Amygdala (tissue), 56 donors: ENCODE measurements at places on chromosomes 4 and X.

GRCh38 chrX:108132876-108133275 lies 41.3 kb downstream of the ATG4A start:
- no peak for DNase-seq

DNA sequence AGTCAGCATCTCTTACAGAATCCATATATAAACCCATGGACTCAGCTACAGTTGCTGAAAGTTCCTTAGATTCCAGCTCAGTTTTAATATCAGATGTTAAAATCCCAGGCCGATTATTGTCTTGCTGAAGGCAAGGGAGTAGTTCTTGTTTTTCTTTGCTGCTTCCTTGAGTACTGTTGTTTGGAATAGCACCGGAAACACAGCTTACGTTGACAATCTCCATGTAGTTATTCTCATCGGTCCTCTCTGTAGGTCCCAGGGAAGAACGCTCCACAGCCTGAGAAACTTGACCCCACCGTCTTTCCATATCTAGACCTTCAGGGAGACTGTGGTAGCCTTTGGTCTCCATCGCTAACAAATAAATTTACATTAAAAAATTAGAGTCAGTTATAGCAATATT lies 5.7 kb downstream of the NR3C2 start:
- no peak for DNase-seq

GRCh38 chrX:16196829-16197228 lies 29.5 kb downstream of the MAGEB17 start:
- no peak for DNase-seq

- no peak for DNase-seq
These were observed 45.5 kb downstream of the PSAPL1 start for GRCh38 chr4:7389101-7389701.

DNA sequence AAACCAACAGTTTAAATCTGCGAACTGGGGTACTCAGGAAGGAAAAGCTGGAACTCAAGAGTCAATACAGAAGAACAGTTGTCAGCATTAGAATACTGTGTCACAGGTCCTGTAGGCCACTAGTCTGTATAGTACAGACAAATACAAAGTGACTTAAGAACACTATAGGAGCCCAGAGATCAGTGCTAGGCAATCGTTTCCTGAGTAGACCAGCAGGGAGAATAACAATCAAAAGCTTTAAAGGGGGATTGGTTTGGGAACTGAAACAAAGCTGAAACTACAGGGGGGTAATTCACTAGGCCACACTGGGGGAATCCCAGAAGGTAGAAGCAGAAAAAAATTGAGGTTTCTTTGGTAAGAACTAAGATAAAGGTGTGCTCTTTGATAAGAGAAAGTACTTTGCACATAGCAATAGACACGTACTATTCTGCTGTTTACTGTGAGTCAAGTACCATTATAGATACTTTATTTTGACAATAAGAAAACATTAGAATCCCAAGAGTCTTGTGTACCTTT lies 339.7 kb downstream of the PCDH19 start:
- DNase-seq = no peak

DNA sequence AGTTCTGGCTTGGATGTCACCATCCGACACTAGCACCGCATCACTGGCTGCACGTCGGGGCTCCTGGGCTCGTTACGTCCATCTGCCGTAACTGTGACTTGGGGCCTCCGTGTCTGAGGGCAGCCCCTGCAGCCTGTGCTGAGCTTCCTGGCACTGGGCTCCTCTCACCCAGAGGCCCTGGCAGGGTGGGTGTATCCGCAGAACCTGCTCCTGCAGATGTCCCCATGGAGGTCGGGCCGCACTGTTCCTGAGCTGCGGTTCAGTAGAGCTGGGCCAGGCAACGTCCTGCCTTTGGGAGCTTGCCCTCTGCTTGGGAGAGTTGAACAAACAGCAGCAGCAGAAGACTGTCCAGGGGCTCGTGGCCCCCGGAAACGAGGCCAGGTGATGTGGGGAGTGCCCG lies 71.4 kb downstream of the RGS12 start:
- no peak for DNase-seq

- DNase-seq = no peak
These were observed 44.7 kb upstream of the BEX4 start for GRCh38 chrX:103170216-103170615.

DNA sequence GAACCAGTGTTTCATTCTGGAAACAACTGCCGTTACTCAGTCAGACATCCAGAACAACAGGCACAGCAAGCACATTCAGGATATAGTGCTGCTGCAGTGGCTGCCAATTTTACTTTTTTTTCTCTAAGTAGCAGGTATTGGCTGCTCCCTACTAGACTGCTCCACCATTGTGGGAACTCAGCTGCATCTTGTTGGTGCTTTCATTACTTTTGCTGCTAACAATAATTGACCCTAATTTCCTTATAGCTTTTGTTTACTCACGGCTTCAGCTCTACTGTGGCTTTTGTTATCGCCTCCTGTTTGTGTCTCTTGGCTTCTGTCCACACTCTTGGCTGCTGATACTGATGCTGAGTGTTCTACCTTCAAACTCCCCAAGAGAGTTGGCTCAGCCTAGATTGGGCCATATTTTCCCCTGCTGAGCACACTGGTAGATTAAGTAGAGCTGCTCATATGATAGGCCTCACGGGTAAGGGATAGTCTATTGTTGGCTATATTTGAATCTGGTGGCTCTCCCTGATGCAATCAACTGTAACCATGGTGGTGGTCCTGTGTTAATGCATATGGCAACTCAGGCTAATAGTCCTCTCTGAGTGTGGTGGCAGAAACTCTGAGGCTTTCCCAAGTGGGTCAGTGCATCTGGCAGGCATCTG lies 44.5 kb upstream of the IL2 start:
- DNase-seq = no peak

- DNase-seq = no peak
These were observed 34.0 kb upstream of the BRS3 start for GRCh38 chrX:136453771-136454170.

- no peak for DNase-seq
These were observed 28.4 kb downstream of the GUCY1B1 start for GRCh38 chr4:155787113-155787710.
